Choroid plexus epithelial cell (primary cell): ENCODE measurements at places on chromosomes 2 and 18.

DNA sequence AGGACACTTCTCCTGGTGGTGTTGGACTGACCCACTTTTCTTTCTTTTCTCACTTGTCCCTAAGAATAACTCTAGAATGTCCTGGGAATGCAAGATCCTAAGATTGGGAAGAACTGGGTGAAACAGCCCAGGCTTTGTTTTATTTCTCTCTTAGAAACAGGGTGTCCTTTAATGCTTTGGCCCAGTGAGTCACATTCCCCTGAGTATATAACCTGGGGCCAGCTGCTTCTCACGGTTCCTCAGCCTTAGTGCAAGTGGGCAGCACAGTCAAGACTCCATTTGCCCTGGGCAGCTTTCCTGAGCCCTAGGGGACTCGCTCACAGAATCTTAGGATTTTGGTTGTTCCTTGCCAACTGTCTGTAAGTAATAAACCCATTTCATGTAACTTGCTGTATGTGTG lies 355.0 kb downstream of the DSC3 start:
- DNase-seq: no peak

DNA sequence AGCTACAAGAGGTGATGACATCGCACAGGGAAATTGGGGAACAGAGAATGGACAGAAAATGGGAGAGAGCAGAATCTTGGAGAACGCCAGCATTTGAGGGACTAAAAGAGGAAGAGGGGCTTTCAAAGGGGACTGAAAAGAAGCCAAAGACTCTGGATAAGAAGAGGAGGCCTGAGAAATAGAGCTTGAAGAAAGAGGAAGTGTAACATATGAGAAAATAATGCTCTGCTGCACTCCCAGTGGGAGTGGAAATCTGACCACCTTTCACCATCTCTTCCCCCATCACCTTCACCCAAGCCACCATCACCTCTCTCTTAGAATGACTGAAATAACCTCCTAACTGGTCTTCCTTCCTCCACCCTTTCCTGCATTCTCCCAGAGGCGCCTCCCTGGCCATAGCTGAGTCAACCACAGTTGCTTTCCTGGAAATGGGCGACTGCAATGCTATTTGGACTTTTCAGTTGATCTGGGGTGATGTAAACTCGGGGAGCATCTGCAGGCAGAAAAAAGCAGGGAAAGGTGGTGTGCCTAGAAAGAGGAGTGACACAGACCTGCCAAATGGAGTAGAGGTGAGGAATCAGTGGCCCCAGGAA lies 16.8 kb downstream of the CXCR1 start:
- DNase-seq: no peak

- no peak for DNase-seq
Observed at GRCh38 chr2:113275556-113276215, 3.0 kb downstream of the PAX8 start.

DNA sequence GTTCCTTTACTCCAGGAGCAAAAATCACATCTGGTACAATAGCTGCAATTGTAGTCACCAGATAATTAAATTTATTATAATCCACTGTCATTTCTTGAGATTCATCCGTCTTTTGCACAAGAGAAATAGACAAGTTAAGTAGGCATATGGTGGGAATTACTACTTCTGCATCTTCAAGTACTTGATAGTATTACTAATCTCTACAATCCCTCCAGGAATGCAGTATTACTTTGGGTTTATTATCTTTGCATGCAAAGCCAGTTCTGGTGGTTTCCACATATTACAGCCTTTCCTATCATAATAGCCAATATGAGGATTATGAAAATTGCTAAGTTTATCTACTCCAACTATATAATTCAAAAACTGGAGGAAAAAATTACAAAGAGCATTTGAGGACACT lies 254.1 kb downstream of the IKZF2 start:
- no peak for DNase-seq

DNA sequence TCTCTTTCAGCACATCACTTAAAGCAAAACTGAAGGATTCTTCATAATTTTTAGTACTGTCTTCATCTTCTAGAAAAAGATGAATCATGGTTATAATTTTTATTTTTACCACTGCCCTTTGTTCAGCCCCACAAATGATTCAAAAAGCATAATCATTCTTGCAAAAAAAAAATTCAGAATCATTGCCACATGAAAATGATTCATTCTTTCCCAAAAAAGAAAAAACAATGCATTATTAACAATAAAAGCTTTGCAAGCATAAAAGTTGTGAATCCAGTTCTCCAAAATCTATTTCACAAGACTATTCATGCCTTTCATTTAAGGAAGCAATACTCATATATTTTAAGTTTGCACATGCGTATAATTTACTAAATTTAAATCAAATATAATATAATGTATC lies 204.8 kb downstream of the RBM43 start:
- DNase-seq: peak; percentile 15

GRCh38 chr2:226671141-226671676 lies 128.4 kb downstream of the IRS1 start:
- no peak for DNase-seq

DNA sequence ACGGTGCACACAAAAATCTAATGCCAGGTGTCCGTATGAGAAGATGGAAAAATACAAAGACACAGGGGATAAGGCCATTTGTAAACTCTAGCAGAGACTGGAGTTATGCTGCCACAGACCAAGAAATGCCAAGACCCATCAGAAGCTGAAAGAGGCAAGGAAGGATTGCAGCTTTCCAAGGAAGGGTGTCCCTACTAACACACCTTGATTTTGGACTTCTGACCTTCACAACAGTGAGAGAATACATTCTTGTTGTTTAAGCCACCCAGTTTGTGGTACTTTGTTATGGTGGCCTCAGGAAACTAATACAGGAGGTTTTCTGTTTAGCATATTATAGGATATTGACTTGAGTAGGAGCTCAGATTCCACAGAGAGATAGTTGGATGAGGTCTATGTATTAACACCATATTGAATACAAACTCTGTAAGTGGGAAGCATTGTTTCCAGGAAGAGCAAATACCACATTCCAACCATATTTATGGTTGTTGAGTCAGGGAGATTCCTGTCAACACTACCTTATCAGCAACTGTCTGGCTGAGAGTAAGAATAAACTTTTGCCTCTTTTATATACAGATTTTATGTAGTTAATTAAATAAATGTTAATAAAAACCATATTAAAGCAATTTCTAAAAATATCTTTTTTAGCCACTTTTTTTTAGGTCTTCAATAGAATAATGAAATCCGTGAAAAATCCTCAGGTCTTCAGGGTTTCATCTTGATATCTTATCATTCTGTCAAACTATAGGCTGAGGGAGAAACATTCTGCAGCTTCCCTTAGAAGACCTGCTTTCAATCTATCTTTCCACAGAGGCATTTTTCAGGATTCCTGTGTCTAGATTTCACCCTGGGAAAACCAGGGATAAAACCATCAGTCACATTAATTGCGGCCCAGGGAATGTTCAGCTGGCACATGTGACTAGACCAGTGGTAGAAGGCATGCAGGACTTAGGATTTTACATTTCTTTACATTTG lies 35.4 kb upstream of the HNMT start:
- peak; percentile 86 for DNase-seq

DNA sequence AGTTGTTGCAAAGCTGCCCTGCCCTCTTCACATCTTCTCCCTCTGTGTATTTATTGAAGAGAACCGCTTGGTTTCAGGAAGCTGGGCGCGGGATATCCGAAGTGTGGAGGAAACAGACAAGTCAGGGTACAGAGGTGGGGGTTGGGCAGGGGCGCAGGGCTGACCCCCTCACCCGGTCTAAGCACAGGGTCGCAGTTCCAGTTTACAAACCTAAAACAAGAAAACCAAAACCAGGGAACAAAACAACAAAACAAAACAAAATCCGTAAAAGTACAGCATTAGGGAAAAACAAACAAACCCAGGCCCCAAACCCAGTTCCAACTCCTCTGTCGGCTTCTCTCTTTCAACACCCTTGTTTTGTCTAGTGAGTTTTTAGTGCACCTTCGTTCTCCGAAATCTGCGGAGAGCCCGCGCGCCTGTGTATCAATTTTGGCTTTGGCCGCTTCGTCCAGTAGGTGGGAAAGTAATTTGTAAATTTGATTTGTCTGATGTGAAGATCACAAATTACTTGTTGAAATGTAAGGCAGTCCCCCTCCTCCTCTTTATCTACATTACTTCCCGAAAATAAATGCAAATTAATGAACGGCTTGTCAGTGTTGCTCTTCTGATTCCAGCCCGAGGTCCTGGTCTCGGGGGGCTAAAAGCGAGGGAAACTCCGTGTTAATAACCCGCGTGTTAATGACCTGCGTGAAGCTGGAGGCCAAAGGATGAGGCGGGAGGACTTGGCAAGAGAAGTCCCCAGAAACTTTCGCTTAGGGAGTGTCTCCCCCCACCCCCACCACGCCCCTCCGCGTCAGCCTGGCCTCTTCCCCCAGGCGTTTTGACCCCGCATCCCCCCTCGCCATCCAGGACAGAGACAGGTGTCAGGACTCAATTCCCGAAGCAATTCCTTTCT lies 6.9 kb downstream of the OTX1 start:
- DNase-seq: no peak

GRCh38 chr18:48599391-48599790 lies 60.6 kb downstream of the CTIF start:
- no peak for DNase-seq

DNA sequence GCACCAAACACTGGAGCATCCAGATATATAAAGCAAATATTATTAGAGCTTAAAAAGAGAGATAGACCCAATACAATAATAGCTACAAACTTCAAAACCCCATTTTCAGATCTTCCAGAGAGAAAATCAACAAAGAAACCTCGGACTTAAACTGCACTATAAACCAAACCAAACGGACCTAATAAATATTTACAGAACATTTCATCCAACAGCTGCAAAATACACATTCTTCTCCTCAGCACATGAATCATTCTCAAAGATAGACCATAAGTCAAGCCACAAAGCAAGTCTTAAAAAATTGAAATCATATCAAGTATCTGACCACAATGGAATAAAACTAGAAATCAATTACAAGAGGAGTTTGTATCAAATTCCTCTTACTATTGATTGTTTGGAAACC lies 140.2 kb upstream of the OTOS start:
- no peak for DNase-seq

GRCh38 chr2:228700638-228701037 lies 519.2 kb upstream of the SPHKAP start:
- DNase-seq: peak; percentile 91

- DNase-seq: peak; percentile 76
Observed at GRCh38 chr2:165877565-165878550, 75.7 kb downstream of the TTC21B start.

DNA sequence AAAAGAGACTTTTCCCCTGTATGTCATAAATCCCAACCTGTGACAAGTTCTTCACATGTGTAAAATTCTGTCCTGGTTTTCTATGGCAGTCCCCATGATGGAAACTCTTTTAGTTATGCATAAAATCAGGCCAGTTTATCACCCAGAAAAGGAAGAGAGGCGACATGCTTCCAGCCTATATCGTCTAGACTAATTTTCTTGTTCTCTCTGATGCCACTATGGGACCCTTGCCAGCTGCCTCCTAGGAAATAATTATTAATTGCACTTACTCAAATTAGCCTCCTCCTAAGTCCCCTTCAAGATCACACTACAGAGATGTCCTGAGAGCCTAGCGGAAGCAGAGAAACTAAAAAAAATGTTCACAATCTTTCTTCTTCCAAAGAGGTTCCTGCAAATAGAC lies 722.4 kb downstream of the NRXN1 start:
- DNase-seq: no peak

DNA sequence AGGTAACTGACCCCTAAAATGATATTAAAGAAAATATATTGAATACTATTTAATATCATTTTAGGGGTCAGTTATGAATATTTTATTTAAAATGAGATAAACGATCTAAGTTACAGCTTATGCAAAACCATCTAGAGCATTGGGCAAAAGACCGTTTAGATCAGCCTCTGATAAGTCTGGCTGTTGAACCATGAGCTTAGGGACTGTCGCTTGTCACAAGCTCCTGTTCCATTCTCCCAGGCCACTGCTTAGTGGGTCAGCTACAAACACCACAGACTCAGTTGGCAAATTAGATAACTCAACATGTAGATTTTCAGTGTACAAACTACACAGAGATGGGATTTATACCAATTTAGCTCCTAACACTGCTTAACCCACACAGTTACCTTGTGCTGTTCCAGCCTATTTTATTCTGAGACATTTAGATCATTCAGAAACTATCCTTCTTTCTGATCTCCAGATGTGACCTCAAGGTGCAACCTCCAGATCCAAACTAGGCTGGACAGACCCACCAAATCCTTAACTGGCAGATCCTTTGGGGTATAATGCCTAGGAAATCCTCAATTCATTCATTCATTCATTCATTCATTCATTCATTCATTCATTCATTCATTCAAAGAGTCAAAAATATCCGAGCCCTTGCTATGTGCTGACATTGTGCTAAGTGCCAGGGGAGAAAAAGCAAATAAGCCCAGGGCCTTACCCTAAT lies 82.8 kb downstream of the HRH4 start:
- no peak for DNase-seq

DNA sequence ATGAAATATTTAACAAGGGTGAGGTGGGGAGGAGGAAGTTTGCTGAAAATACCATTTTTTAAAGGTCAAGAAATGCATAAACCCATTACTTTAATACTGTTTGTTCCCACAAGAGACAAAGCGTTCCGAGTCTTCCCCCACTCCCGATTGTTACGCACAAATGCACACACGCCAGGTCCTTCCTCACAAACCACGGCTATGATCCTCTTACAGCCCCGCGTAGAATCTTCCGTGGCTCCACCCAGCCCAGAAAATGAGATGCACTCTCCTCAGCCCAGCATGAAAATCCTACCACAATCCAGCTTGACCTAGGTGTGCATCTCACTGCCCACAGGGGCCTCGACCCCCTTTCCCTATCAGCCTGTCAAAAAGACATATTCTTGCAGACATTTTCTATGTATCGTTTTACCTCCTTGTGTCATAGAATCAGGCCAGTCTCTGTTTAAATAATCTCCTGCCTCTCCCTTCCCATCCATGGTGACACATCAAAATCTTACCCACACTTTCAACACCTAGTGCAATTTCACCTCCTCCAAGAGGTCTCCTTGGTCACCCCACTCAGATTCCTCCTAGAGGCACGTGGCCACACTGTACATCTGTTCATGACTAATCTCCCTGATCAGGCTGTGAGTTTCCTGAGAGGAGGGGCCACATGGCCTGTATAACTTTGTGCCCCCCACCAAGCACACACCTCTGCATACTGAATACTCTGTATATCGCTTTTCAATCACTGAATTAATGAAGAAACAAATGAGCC lies 491.0 kb upstream of the KLHL29 start:
- no peak for DNase-seq

DNA sequence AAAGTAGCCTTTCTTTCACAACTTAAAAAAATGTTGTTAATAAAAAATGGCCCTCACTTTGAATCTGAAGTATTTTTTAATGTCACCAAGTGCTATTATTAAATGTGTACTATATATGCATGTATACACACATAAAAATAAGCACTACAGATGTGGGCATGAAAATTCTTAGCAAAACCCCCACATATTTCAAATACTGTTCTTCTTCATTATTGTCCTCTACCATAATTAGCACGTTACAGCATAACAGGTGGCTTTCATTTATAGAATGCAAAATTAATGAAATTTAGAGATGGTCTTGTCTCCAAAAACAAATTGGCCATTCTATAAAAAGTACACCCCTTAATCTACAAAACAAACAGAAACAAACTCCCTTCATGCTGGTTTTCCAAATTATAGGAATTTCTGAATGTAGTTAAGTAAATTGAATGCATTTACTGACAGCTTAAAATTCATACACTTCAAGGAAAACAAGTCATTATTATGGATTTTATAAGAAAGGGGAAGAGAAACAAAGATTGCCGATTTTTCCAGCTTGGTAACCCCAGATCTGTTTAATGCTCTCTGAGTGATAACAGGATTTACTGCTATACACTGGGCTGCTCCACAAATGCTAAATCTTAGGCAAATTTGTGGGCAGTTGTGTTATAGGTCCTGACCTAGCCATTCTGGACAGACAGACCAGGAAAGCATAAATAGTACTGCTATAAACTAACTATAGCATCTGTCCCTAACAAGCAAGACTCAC lies 67.2 kb downstream of the SPRED2 start:
- no peak for DNase-seq
